NCI-H1436 (cell line): ENCODE measurements at places on chromosomes 13 and 19.
A peak's percentile ranks its signal among the peaks of the same experiment; 100 is the strongest.

DNA sequence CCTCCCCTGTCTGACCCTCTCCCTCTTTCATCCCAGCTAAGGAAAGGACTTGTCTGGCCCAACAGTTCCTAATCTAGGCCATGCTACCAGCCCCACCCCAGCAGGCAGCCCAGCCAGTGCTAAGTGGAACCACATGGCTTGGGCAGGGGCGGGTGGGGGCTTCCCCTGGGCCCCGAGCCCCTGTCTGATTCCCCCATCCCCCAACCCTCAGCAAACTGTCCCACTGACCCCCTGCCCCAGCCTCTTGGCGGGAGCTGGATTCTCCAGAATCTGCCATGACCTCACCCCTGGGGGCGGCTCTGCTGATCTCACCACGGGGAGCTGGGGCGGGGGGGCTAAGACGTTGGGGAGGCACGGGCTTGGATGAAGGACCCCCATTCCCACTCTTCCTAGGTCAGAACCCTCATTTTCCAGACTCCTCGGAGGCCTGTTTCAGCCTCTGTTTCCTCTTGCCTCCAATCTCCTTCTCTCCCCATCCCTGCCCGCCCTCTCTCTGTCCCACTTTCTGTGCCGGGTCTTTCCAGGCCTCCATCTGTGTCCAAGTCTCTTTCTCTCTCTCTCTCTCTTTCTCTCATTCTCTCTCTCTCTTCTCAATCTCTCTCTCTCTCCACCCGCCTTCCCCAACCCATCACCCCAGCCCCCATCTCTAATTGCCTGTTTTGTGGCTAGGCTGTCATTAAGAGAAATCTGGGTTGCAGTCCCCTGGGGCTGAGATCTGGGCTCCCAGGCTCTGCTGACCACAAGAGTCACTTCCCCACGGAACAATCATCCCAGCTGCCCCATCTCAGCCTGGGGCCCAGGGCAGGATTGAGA lies 2.7 kb downstream of the COL5A3 start:
- no peak for DNase-seq

GRCh38 chr13:23787464-23787863 lies 101.7 kb downstream of the MIPEP start:
- no peak for DNase-seq

GRCh38 chr19:47661611-47662010 lies 51.6 kb upstream of the EHD2 start:
- no peak for DNase-seq

DNA sequence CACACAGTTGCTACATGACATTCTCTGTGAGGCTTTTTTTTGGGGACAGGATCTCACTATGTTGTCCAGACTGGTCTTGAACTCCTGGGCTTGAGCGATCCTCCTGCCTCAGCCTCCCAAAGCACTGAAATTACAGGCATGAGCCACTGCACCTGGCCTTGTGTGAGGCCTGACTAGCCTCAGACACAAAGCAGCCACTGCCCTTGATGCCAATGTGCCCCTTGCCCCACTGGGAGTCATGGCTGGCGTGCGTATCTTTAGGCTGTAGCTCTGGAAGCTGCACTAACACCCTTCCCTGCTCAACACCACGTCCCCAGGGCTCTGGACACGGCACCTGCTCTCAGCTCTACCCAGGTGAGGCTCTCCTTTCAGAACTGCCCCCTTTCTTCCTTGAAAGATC lies 14.5 kb upstream of the KPTN start:
- DNase-seq = no peak

- DNase-seq = no peak
Measured at GRCh38 chr19:10719466-10719961, 1.6 kb downstream of the DNM2 start.

GRCh38 chr19:18587962-18588610 lies 512 bp upstream of the REX1BD start:
- DNase-seq = no peak

DNA sequence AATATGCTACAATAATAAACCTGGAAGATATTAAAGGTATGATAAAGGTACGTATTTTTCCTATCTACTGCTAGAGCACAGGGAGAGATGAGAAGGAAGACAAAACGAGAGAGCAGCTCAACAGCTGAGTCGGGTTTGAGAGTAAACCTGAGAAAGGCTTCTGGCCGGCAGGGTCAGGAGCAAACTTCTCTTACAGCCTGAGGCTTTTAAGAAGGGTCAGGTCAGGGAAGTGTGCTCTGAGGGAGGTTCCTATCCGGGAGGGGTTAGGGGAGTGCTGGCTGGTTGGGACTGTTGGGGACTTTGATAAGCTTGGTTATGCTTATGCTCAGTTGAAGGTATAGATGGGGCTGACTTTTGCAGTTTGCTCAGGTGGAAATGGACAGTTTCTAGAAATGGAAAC lies 77.7 kb upstream of the PRR20A start:
- no peak for DNase-seq

- no peak for DNase-seq
Measured at GRCh38 chr13:51167393-51168191, 54.6 kb upstream of the FAM124A start.

DNA sequence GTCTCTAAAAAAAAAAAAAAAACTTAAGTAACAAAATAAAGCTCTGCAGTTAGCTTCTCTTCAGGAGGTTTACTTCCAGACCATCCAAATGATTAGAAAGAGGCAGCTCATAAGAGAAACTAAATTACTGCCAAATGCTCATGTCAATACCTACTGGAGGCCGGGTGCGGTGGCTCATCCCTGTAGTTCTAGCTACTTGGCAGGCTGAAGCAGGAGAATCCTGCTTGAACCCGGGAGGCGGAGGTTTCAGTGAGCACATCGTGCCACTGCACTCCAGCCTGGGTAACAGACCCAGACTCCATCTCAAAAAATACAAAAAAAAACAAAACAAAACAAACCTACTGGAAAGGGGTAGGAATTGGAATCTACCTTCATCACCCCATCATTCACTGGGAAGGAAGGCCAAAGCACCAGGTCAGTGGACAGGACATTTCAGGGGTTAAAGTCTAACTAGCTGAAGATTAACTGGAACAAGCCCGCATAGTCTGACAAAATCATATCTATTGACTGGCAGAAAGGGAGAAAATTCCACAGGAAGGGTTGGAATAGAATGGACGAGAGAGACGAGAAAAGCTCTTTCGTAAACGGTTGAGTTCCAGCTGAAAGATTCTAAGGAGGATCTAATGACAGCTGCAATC lies 1.3 kb downstream of the ZFP14 start:
- no peak for DNase-seq

GRCh38 chr13:107866032-107866940 lies 349.1 kb downstream of the LIG4 start:
- DNase-seq = no peak

DNA sequence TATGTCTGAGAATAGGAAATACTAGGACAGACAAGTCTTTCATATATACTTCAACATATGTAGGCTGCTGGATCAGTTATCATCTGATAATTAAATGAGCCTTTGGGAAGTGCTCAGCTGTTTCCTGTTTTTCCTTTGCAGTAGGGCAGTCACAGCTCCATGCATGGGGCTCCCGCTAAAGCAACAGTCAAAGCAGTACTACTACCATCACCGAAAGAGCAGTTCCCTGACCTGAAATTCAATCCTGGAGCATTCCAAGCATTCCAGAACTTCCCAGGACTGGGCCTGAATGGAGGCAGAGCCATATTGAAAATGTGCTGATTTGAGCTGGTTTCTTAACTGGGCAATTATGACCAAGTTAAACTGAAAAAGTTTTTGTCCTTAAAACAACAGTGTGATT lies 20.5 kb downstream of the MICU2 start:
- DNase-seq = no peak

DNA sequence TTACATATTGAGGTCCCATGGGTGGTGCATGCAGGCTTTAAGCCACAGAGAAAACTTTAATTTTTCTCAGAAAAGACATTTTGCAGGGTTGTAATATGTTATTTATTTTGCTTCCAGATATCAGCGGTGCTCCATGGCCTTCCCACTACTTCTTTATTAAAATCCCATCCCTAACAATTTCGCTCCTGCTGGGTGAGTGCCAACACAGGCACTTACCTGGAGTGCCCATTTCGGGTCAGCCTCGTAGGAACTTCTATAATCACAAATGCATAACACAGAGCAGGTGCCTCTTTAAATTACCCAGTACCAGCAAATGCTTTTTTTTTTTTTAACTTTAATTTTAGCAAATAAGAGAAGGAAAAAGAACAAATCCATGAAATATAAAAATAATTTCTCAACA lies 86.4 kb downstream of the EFNB2 start:
- DNase-seq = no peak

GRCh38 chr13:51556740-51557139 lies 27.5 kb upstream of the WDFY2 start:
- no peak for DNase-seq

- DNase-seq = no peak
Measured at GRCh38 chr19:10290876-10291553, 1.3 kb downstream of the ICAM5 start.

- DNase-seq = no peak
Measured at GRCh38 chr19:45508861-45509691, 1.8 kb downstream of the VASP start.

- DNase-seq = no peak
Measured at GRCh38 chr13:26425443-26426358, 131.8 kb upstream of the WASF3 start.

DNA sequence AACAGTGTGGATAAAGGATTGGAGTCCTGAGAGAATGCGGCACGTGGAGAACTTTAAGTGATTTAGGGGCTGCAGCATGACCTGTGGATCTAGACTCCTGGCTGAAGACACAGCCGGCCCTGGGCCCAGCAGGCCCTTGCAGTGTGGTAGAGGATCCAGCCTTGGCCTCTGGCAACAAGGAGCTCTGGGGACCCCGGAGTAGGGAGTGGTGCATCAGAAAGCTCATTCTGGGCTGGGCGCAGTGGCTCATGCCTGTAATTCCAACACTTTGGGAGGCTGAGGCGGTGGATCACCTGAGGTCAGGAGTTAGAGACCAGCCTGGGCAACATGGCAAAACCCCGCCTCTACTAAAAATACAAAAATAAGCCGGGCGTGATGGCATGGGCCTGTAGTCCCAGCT lies 76.0 kb downstream of the CHST8 start:
- no peak for DNase-seq

DNA sequence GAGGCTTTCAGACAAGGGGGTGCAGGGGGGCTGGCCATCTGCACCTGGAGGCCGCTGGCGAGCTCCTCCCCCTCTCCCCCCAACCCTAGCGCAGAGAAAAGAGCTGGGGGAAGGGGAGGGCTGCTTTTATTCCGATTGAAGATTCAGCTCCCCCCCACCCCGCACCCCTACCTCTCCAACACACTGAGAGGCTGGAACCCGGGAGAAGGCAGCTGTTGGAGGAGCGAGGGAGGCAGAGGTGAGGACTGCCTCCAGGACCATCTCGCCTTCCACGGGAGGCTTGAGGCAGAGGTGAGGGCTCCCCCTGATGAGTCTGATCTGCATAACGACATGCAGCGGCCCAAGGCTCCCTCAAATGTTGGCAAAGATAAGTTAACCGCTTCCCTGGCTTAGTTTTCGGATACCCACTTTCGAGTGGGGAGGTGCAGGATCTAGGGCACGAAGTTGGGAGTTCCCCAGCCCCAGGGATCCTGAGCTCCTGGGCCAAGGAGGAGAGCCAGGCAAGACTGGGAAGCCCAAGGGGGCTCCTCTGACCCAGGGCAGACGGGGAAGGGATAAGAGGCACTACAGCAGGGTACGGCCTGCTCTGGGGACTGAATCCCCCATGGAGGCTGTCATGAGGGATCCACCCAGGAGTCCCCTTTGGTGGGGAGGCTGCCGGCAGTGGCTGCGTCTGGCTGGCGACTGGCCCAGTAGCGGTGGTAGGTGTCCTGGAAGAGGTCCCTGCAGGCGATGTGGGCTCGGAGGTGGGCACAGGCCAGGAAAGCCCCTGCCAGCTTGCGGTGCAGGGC lies 1.2 kb upstream of the NUMBL start:
- no peak for DNase-seq

DNA sequence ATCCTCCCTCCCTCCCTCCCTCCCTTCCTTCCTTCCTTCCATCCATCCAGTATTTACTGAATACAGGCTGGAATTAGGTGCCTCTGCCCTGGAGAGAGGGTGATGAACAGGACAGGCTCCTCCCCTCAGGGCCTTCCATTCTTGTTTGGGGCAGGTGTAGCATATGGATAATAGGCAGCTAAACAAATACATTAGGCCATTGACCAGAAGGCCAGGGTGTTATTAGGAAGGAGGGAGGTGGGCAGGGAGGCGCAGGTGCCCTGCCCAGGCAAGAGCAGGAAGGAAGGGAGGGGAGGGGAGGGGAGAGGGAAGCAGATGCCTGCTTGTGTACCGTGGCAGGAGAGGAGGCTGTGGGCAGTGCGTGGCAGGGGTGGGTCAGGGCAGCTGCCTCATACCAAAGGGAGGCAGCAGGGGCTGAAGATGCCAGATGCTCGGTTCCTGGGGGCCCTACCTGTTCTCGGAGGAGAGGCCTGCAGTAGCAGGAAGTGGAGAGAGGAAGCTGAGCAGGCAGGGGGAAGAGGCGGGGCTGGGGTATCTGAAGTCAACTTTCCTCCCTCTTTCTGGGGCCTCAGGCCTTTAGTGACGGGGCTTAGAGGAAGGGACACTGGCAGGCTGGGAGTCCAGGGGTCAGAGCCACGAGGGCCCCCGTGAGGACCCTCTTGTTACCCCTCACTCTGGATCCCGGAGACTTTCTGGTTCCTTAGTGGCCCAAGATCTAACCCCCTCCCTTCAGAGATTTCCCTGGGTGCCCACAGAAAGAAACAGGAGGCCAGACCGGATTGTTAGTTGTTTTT lies at the start of gene RINL:
RINL (minus strand) TSS at position 495 of the 794 bp plus-strand sequence. CDS start 1,533 bp downstream, outside the sequence.
- peak; percentile 63 for DNase-seq

- no peak for DNase-seq
Measured at GRCh38 chr19:49889687-49890348, 6.9 kb downstream of the IL4I1 start.

DNA sequence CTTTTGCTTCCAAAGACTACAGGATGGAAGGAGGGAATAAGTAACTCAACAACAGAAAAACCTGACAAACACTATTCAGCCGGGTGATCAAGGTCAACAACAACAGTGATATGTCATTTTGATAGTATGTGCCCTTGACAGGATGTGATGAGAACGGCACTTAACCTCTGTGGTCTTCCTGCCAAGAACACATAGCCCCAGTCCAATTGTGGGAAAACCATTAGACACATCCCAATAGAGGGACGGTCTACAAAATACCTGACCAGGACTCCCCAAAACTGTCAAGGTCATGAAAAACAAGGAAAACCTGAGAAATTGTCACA lies 43.1 kb upstream of the AMER2 start:
- DNase-seq = no peak
